Progenitor cell of endocrine pancreas (in vitro differentiated cells): ENCODE measurements at places on chromosomes 4 and X.
A peak's percentile ranks its signal among the peaks of the same experiment; 100 is the strongest.

- no peak for DNase-seq
Measured at GRCh38 chr4:3852309-3852708, 86.1 kb downstream of the ADRA2C start.

DNA sequence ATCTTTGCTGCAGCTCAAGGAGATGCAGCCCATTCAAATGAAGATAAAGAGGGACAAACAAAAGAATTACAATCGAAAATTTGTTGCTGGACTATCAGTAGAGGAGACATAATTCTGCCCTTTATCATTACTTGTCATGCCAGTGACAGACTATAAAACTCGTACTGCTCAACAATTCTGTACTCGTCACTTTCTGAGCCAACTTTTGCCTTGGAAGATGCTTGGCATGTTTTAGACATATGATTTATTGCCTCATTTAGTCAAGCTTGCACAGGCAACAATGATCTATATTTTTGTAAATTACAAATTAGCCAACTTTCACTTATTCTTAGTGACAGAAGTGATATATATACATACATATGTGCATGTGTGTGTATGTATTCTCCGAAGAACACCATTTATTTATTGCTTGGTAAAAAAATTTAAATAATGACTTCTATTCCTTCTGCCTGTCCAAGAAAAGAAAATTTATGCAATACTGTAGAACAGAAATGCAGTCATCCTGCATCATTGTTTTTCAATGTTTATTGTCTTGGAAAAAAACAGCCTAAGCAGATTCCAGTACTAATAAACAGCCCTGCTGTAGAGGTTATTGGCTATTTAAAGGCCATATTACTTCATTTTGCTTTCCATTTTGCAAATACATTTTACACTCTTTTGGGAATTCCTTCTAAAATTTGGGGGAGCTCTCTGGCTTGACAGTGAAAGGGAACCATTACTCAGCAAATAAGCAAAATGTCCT lies 374.9 kb upstream of the GALNT7 start:
- no peak for DNase-seq

DNA sequence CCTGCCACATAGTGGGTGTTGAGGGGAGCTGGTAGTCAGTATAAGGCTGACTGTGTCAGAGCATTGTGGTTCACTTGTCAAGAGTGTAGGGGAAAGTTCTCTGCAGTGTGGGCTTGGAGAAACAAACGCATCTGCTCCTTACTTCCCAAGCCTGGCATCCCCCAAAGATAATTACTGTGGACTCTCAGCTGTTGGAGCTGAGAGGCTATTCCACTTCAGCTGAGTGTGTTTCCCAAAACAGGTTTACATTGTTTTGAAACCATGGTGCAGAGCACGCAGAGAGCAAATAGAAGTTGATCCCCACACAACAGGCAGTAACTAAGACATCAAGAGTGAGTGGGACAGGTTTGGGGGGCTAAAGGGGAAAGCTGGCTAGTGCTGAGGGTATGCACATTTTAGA lies 181.0 kb upstream of the EOLA2 start:
- no peak for DNase-seq

GRCh38 chr4:140138428-140138827 lies 15.6 kb downstream of the MAML3 start:
- DNase-seq = no peak

DNA sequence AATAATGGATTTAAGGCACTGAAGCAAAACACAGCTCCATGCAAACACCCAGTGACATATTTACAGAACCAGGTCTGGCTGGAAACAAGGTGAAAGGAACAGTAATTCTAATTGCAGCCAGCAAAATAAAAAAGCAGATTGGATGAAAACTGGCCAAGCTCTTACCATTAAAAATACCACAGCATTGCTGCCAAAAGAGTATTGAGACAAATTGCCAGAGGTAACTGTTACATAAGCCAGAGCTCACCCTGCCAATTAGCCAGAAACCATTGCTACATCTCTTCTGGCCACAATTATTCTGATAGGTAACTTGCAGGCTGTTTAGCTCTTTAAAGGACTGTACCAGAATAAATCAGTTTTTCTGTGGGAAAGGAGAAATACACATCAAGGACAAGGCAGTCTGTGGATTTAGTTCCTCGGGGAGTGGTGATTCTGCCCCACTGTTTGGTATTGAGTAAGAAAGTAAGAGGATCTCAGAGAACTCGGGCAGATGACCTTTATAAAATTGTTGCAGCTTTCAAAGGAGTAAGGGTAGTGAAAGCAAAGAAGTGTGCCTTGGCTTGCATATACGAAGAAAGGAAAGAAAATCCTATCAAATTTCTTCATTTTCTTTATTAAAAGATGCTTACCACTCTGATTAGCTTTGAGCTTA lies 369.5 kb downstream of the PPP3CA start:
- no peak for DNase-seq

DNA sequence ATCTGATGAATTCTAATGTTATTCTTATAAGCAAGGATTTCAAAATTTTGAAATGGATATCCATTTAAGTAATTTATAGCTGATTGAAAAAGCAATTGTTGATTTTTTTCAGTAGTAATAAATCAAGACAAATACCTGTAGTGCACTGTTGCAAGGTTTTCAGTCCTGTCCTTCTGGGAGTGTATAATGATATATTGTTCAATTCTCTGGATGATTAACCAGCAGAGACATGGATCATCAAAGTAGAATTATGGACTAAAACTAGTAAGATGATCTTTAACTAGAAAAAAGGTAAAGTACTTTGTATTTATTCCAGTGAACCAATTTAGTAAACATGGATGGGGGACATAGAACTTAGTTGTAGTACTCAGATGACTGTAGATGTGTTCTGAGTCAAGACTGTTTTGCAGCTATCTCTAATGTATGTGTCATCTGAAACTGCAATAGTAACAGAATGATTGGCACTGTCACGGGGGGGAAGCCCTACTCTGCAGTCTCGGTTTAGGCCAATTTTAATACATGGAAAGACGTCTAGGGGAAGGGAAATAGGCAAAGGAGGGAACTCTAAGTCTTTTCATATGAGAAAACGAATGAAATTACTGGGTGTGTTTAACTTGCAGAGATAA lies 121.9 kb downstream of the GLRA3 start:
- no peak for DNase-seq

DNA sequence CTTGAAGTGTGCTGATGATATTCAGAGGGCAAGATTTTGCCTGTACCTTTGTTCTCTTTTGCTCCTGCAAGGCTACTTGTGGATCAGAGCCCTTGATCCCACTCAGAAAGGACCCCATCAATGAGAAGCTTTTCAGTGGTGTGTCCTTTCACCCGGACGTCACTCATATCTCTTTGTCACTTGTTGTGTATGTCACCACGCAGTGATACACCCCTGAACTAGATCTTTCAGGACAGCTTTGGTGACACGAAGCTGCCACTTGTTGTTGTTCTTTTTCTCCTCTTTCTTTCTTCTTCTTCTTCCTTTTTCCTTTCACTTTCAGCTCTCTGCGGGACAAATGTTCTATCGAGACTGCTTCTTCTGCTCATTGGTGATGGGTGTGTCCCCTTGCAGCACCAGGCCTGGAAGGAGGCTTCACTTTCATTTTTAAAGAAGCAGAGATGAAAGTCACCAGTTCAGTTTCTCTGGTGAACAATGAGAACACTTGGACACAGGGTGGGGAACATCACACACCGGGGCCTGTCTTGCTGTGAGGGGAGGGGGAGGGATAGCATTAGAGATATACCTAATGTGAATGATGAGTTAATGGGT lies 83.6 kb downstream of the NBDY start:
- DNase-seq = no peak

GRCh38 chr4:77395481-77395880 lies 210.1 kb upstream of the CXCL13 start:
- no peak for DNase-seq

GRCh38 chr4:15037923-15038541 lies 35.8 kb downstream of the CPEB2 start:
- no peak for DNase-seq

GRCh38 chr4:137648531-137648930 lies 116.2 kb upstream of the PCDH18 start:
- DNase-seq = no peak

DNA sequence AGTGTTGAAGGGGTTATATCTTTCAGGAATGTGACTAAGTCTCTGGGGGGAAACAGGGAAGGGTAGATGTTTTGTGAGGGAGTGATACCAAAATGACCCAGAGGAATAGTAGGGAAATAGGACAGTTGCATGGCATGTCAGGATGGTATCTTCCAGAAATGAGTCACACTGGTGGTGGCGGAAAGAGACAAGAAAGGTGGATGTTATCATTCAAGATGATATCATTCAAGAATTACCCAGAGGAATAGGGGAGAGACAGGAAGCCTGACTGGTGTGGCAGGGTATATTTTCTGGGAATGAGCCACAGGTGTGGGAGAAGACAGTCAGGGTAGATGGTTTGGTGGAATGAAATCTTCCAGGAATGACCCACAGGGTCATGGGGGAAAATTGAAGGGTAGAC lies 61.1 kb downstream of the MAOA start:
- no peak for DNase-seq

DNA sequence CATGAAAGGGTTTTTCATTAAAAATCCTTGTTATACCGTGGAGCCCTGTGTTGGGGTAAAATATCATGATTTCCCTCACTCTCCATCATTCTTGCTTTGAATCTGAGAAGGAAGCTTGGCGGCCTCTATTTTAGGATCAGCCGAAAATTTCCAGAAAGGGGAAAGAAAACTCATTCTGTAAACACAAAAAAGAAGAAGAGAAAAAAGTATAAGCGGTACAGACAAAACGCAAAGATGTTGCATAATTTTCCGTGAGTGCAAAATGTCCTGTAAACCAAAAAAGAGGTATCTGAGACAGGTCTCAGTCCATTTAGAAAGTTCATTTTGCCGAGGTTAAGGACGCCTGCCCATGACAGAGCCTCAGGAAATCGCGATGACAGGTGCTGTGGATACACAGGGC lies 5.3 kb downstream of the CSF2RA start:
- no peak for DNase-seq

DNA sequence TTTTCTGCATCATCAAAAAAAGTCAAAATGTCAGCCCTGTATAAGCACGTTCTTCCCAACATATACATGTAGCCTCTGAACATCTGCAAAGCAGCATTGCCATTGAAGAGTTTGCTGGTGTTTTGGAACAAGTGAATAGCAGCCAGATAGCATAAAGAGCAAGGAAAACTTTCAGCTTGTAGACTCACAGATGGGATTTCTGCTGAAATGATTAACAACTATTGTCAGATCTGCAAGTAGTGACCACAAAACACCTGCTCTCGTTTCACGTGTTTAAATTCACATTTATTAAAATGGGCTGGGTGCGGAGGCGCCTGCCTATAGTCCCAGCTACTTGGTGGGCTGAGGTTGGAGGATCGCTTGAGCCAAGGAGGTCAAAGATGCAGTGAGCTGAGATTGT lies 123.7 kb downstream of the SPRY1 start:
- no peak for DNase-seq

- peak; percentile 61 for DNase-seq
Measured at GRCh38 chr4:16083241-16084191, at the start of gene PROM1. TSS of gene PROM1 (minus strand) at chr4:16084023. CDS start at chr4:16075906, 8,117 bp downstream.

GRCh38 chr4:140672416-140672815 lies 83.8 kb downstream of the TBC1D9 start:
- DNase-seq = no peak

- DNase-seq = no peak
Measured at GRCh38 chr4:127421437-127421836, 211.3 kb upstream of the INTU start.

GRCh38 chr4:118351851-118352827 lies 664 bp downstream of the PRSS12 start:
- peak; percentile 41 for DNase-seq
